ENCODE measurements at places on chromosomes 6 and 20. TPM values are rescaled to one million over a fixed set of nuclear protein-coding genes. Genes with fewer than 3 reads are reported as not detected.

The SAPCD1 gene
- total RNA-seq = not detected

The CUTA gene
- total RNA-seq = 163 TPM

The FOXF2 gene
- total RNA-seq = not detected

The C6orf132 gene
- 0.16 TPM for total RNA-seq

The CYP21A2 gene
- total RNA-seq = not detected

The HEBP2 gene
- total RNA-seq = 38.7 TPM

The HLA-DMB gene
- total RNA-seq = not detected

The CARMIL1 gene
- total RNA-seq = 12.4 TPM

The SDCBP2 gene
- total RNA-seq = 1.8 TPM

The TSPO2 gene
- total RNA-seq = not detected

The KCNB1 gene
- 9.0 TPM for total RNA-seq

The SLA2 gene
- total RNA-seq = not detected

The HECA gene
- 15.0 TPM for total RNA-seq

The DLL1 gene
- 71.8 TPM for total RNA-seq

DNA sequence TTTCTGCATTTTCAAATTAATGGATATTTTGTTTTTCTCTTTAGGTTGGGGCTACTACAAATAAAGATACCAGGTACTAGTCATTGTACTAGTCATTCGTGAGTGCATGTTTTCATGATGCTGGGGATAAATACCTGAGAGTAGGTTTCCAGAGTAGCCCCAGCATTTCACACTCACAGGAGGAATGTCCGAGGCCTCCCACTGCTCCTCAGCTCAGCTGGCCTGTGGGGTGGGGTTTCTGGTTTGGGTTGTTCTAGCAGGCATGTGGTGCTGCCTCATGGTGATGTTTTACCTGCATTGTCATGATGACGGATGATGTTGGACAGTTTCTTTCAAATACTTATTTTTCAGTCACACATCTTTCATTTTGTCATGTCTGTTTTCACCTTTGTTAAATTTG is 144.5 kb downstream of the SMOC2 start:
- no peak for DNase-seq

DNA sequence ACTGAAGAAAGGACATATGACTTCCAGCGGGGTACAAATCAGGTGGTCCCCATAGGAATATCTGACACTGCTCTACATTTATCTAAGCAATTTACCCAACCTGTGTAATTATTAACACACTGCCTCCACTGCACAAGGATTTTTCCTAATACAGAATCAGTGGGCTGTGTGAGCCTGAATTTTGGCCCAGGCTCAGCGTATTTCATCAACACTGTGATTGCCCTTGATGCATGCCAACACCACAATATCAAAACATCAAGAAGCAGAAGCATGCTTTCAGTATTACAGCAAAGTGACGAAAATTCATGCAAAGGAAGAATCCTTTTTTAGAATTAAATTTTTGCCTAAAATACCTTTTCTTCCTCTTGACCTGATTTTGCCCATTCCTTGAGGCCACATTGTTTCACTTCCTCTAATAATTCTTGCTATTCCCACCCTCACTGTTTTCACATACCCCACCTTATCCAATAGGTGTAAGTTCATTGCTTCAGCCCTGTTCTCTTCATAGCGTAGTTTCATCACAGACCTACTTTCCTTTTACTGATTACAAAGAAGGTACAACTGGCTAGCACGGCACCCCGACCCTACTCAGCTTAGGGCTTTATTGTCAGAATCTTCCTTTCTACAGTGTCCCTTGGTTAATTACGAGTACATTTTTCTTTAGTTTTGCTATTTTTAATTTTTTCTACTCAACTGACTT is 83.7 kb upstream of the PTCHD4 start:
- no peak for DNase-seq

DNA sequence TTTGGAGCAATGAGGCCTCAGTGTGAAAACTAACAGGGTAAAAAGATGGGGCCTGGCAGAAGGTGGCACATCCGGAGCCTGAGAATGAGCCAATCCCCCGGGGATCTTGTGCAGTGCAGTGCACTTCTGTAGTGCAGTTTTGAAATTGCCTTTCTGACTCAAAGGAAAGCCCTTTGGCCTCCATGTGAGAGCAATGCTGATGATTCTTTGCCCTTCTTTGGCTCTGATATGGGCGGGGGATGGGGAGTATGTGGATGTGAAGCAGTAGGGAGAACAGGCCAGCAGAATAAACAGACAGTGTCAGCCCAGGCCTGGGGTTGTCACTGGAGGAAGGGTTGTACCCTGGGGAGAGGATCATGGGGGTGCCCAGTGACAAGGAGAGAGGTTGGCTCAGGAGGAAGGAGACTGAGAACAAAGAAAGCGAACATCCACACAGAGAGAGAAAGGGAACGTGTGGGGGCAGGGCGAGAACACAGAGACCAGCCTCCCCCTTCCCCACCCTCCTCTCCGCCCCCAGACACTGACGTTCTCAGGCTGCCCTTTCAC is 351.2 kb downstream of the CDC5L start:
- peak; percentile 45 for DNase-seq

GRCh38 chr6:31687321-31687720 is 6.5 kb upstream of the LY6G5C start:
- DNase-seq = peak; percentile 70

DNA sequence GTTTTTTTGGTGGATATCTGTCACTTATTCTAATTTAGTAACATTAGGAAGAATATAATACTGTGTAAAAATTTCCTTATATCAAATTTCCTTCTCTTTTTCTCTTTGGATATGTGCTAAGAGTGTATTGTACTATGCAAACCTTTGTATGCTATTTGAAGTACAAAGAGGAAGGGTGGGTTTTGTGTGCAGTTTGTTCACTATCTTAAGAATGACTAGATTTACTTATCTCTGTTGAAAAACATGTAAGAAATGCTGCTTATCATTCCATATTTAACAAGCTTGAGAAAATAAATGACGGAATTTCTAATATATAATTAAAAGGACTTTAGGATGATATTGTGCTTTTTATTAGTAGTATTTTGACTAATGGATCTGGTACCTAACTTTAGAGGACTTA is 13.1 kb downstream of the CD2AP start:
- DNase-seq = no peak

- no peak for DNase-seq
Measured at GRCh38 chr6:109944448-109944847, 33.7 kb upstream of the GPR6 start.

DNA sequence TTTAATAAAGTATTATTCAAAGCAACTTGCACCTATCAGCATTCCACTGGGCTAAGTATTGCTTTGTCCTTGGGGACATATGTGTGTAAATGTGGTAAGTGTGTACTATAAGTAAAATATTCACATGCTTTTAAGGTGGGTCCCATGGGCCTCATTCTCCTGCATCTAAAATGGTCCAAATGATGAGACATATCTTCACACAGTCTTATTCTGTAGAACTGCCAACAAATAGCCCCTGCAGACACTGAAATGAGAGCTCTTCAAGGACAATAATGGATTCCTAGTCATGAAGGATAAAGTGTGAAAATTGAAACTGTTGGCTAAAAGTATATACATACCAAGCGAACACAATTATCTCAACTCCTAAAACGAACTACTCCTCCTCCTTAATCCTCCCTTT is 81.8 kb downstream of the SMLR1 start:
- no peak for DNase-seq

GRCh38 chr6:145147559-145147958 is 587.8 kb downstream of the EPM2A start:
- DNase-seq = peak; percentile 53

DNA sequence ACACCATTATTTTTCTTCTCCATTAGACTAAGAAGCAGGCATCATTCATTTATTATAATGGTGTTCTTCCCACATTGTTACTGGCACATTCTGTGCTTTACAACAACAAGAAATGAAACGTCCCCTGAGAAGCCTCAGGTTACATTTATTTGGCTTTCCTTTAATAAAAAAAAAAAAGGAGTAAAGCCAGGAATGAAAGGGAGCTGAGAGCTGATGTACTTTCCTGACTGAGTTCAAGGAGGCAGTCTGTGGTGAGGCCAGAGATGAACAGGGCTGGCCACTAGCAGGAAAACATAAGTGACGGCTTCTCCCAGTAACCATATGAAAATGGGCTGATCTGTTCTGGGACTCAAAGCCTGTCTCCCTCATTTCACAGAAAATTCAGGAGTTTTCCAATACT is 742.1 kb downstream of the MAFB start:
- DNase-seq = no peak

- no peak for DNase-seq
Measured at GRCh38 chr20:56928007-56928406, 298.9 kb downstream of the TFAP2C start.

DNA sequence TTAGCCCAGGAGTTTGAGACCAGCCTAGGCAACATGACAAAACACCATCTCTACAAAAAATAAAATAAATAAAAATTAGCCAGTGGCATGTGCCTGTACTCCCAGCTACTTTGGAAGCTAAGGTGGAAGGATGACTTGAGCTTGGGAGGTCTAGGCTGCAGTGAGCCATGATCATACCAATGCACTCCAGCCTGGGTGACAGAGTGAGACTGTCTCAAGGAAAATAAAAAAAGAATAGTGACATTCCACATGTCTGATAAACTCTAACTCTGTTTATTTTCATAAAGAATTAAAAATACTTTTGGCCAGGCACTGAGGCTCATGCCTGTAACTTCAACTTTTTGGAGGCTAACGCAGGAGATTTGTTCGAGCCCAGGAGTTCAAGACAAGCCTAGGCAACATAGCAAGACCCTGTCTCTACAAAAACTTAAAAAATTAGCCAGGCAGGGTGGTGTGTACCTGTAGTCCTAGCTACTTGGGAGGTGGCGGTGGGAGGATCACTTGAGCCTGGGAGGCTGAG is 115.1 kb downstream of the GJA1 start:
- DNase-seq = no peak

GRCh38 chr6:29685718-29686326 is 4.9 kb upstream of the ZFP57 start:
- DNase-seq = no peak

GRCh38 chr20:46388937-46389336 is 17.5 kb downstream of the ELMO2 start:
- no peak for DNase-seq

GRCh38 chr6:22801831-22802230 is 232.5 kb downstream of the HDGFL1 start:
- DNase-seq = no peak

GRCh38 chr6:4319981-4320683 is 184.8 kb upstream of the ECI2 start:
- DNase-seq = peak; percentile 57

- DNase-seq = peak; percentile 5
Measured at GRCh38 chr6:166194914-166195859, 27.5 kb upstream of the TBXT start.

GRCh38 chr6:19410481-19410880 is 426.7 kb upstream of the ID4 start:
- no peak for DNase-seq

DNA sequence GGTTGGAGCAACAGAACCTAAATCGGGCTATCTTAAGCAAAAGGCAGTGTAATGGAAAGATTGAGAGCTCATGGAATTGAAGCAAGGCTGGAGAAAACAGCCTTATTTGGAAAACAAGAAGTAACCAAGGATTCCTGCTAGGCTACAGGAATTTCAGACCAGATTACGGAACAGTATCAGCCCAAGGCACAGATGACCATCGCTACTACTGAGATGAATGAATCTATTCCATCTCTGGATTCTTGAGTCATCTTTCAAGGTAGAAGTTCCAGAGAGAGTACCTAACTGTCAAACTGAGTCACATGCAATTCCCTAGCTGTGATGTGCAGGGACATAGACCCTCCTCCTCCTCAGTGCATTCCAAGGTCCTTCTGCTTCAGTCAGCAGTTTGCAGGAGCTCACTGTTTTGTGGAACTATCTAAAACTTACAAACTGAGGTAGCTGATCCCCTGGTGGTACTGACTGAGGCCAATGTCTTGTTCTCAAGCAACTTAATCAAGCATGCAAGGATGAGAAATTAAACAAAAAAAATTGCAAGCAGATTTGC is 62.0 kb upstream of the SMLR1 start:
- DNase-seq = no peak

DNA sequence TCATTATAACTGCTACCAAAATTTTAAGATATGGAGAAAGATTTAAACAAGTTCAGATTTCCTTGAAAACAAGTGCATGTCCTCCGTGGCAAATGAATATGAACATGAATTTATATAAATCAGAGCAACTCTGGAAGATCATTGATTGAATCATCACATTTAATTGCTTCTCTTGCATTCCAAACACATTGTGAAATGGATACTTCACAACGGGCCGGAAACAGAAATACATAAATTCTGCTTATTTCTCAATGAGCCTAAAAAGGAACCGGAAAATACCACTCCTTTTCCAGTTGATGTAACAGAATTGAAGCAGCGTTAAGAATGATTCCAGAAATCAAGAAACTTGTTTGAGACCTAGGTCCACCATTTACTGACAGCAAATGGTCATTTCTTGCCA is 134.6 kb upstream of the BTN3A2 start:
- DNase-seq = no peak

- DNase-seq = no peak
Measured at GRCh38 chr6:33156964-33157363, 35.3 kb downstream of the COL11A2 start.

- no peak for DNase-seq
Measured at GRCh38 chr20:5133998-5134397, 7.2 kb downstream of the CDS2 start.

GRCh38 chr20:5279661-5280060 is 37.1 kb downstream of the PROKR2 start:
- no peak for DNase-seq

GRCh38 chr6:154343473-154344308 is 12.9 kb downstream of the IPCEF1 start:
- DNase-seq = peak; percentile 13

DNA sequence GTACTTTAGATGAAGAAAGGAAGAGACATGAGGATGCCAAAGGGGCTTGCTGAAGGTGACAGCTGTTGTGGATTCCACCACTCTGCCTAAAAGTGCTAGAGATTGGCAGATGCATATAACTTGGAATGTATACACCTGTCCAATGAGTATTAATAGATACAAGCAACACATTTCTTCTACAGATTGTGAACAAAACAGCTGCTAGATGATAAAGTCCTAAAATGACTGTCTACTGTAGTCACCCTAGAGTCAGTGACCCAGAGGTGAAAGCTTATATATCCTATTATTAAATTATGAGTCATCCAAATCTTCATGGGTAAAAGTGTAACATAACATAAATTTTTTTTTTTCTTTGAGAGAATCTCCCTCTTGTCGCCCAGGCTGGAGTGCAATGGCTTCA is 5.2 kb downstream of the RNF217 start:
- peak; percentile 61 for DNase-seq

GRCh38 chr20:46828471-46828870 is 66.2 kb upstream of the EYA2 start:
- peak; percentile 6 for DNase-seq
